ENCODE measurements at places on chromosomes 16 and 17. TPM values are rescaled to one million over a fixed set of nuclear protein-coding genes. Genes with fewer than 3 reads are reported as not detected.
A peak's percentile ranks its signal among the peaks of the same experiment; 100 is the strongest.

DNA sequence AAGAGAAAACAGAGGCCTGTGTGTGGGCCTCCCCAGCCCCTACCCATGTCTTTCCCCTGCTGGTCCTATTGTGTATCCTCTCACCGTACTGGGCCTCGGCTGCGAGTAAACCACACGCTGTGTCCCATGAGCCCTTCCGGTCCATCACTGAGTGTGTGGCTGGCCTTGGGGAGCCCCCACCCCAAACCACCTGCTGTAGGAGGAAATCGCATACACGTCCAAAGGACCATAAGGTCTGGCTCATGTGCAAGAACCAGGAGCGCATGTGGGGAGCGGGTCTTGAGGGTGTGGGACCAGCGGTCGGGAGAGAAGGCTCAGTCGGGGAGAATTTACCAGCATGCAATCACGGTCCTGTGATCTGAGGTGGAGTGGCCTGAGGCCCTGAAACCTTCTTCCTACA lies 38.4 kb upstream of the DNAH17 start:
- DNase-seq, result no peak
- H3K4me1 ChIP-seq, result no peaks in the 10 kb centered on the region
- no peak overlapping the region for H3K27ac ChIP-seq
- no peak overlapping the region for H3K4me3 ChIP-seq

DNA sequence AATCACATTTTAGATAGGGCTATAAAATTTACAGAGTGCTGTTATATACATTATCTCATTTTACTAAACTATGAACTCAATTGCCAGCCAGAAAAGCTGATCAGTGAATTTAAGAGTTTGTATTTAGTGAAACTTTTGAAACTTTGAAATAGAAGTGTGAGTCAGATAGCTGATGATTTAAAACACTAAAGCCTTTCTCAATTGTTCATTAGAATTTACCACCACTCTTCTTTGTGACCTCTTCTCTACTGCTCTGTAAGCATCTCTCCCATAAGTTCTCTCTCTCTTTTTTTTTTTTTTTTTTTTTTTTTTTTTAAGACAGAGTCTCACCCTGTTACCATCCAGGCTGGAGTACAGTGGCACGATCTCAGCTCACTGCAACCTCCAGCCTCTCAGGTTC lies 43.7 kb downstream of the GOSR1 start:
- H3K36me3 ChIP-seq, result peaks cover 51% of the 10 kb centered on the region
- H3K27ac ChIP-seq, result no peak overlapping the region
- no peak overlapping the region for H3K4me3 ChIP-seq
- no peaks in the 10 kb centered on the region for H3K27me3 ChIP-seq
- no peak for DNase-seq

GRCh38 chr17:9860851-9861250 lies 35.1 kb downstream of the GLP2R start:
- peak; percentile 12 for DNase-seq
- H3K27me3 ChIP-seq, result no peaks in the 10 kb centered on the region
- H3K4me3 ChIP-seq, result no peak overlapping the region
- H3K4me1 ChIP-seq, result no peaks in the 10 kb centered on the region

DNA sequence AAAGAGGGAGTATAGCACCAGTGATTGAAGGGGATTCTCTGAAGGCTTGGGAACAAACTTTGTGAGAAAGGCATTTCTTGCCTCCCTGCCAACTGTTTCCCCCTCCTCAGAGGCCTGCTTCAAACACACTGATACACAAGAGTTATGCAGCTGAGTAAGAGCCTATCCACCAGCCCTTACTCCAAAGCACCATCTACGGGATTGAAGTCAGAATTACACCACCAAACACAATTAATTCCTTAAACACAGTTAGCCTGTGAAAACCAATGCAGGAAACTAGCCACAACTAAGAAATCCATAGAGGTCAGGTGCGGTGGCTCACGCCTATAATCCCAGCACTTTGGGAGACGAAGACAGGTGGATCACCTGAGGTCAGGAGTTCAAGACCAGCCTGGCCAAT lies 138.3 kb downstream of the SHCBP1 start:
- DNase-seq, result no peak
- no peaks in the 10 kb centered on the region for H3K4me1 ChIP-seq
- no peak overlapping the region for H3K27ac ChIP-seq
- H3K4me3 ChIP-seq, result no peak overlapping the region
- no peaks in the 10 kb centered on the region for H3K36me3 ChIP-seq

DNA sequence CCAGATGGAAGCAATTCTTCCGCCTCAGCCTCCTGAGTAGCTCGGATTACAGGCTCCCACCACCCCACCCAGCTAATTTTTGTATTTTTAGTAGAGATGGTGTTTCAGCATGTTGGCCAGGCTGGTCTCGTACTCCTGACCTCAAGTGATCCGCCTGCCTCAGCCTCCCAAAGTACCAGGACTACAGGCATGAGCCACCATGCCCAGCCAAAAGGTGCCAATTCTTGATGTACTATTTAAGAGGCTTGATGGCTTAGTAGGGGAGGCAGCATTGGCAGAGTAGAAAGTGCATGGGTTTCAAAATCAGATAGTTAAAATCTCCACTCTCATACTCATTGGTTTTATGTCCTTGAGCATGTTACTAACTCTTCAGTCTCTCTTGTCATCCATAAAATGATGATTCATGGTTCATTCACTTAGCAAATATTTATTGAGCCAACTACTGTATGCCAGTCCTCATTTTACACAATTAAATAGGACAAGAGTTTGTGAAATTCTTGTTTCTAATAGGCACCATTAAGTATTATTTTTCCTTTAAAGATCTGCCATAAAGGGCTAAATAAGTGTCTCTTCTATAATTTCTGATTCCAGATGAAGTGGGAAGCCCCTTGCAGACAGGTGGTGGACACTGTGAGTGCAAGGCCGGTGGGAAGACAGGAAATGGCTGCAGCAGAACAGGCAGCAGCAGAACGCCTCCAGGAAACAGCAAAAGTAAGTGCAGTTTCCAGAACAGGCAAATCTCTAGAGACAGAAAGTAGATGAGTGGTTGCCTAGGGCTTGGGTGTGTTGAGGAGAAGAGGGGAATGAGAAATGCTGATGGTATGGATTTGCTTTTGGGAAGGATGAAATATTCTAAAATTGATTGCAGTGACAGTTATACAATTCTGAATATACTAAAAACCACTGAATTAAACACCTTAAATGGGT lies 8.2 kb upstream of the RPL27 start:
- H3K27me3 ChIP-seq, result no peaks in the 10 kb centered on the region
- DNase-seq, result no peak
- no peaks in the 10 kb centered on the region for H3K4me1 ChIP-seq
- no peak overlapping the region for H3K4me3 ChIP-seq
- peaks cover 94% of the 10 kb centered on the region for H3K36me3 ChIP-seq

DNA sequence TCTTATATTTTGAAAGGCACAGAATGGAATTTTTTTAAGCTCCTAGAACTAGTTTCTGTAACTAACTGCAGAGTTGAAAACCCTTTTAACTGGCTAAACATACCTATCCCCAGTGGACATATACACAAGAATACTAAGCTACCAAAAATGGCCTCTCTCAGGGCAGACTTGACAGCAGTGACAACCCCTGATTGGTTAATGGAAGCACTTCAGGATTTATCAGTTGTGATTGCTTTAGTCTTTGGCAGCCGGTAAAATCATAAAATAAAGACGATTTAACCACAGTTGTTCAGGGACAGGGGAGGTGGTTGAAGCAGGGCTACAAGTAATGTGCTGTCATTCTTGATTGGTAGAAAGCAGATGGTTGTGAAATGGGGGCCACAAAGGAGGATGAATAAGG lies 452.0 kb upstream of the SOX9 start:
- no peaks in the 10 kb centered on the region for H3K36me3 ChIP-seq
- H3K27me3 ChIP-seq, result no peaks in the 10 kb centered on the region
- no peak overlapping the region for H3K27ac ChIP-seq

GRCh38 chr17:5978496-5978895 lies 91.7 kb upstream of the WSCD1 start:
- peaks cover 45% of the 10 kb centered on the region for H3K27me3 ChIP-seq
- H3K4me1 ChIP-seq, result no peaks in the 10 kb centered on the region
- H3K36me3 ChIP-seq, result no peaks in the 10 kb centered on the region
- no peak overlapping the region for H3K27ac ChIP-seq

DNA sequence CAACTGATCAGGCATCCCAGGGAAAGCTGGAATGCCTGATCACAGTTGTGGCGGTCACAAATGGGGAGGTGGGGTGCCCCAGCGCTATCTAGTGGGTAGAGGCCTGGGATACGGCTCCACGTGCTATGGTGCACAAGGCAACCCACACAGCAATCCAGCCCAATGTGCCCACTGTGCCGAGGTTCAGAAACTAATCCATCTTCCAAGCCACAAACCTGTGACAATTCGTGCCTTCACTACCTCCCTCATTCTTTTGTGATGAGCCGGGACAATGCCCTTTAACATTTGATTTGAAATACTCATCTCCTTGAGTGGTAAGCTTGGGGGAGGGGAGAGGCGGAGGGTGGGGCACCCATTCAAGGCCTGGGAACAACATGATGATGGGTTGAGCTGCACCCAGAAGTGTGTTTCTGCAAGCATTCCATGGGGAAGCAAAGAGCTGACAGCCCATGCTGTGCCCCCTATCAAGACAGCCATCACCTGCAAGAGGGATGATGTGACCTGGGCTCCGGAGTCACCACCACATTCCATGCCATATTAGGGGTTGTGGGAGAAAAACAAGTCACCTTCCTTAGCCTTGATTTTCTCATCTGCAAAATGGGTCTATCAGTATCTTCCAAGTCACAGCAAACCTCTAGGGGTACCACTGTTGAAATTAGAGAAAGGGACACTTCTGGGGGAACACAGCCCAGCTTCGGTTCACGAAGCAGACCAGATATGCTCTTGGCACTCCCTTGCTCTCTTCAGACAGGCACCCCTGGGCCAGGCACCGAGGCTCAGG lies 3.7 kb downstream of the ELOB start:
- no peak overlapping the region for H3K4me3 ChIP-seq
- no peaks in the 10 kb centered on the region for H3K4me1 ChIP-seq
- no peak for DNase-seq
- H3K27me3 ChIP-seq, result no peaks in the 10 kb centered on the region
- peaks cover 65% of the 10 kb centered on the region for H3K36me3 ChIP-seq

DNA sequence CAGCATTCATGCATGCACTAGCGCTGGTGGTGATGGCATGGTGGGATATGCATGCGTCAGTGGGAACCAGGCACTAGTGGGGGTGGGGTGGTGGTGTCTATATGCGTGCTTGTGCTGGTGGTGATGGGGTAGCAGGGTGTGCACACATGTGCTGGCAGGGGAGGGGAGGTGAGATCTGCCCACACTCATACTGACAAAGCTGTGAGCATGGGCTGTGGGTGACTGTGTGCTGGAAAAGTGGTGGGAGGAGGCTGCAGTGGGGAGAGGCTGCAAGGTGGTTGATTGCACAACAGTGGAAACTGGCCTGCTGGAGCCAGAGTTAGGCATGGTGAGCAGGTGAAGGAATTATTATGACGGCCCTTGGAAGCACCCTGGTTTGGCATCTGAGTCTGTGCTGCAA lies 31.3 kb upstream of the TEKT1 start:
- no peaks in the 10 kb centered on the region for H3K36me3 ChIP-seq
- H3K27me3 ChIP-seq, result peaks cover 25% of the 10 kb centered on the region
- H3K27ac ChIP-seq, result no peak overlapping the region
- no peaks in the 10 kb centered on the region for H3K4me1 ChIP-seq

- no peak overlapping the region for H3K27ac ChIP-seq
- H3K4me3 ChIP-seq, result no peak overlapping the region
- H3K4me1 ChIP-seq, result no peaks in the 10 kb centered on the region
- DNase-seq, result no peak
- H3K36me3 ChIP-seq, result no peaks in the 10 kb centered on the region
Observed at GRCh38 chr17:53462393-53462811, 360.3 kb upstream of the KIF2B start.

DNA sequence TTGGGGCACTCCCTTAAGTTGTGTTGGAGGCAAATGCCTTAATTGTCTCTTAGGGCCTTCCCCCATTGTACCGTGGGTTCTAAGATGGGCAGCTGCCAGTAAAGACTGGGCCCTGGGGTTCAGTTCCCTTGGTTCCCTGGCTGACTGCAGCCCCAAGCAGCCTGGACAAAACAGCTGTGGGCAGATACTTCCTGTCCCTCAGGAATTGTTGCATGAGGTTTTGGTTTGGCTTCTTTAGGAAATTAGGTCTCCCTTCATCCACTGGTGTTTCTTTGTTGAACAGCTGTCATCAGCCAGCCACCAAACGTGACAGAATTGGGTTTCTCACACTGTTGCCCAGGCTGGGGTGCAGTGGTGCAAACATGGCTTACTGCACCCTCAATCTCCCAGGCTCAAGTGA lies 42.0 kb upstream of the ETV4 start:
- no peak overlapping the region for H3K27ac ChIP-seq
- H3K4me3 ChIP-seq, result no peak overlapping the region
- no peaks in the 10 kb centered on the region for H3K27me3 ChIP-seq
- DNase-seq, result no peak
- peaks cover 10% of the 10 kb centered on the region for H3K4me1 ChIP-seq

GRCh38 chr17:17805575-17805974 lies 31.2 kb downstream of the SREBF1 start:
- DNase-seq, result no peak
- H3K4me3 ChIP-seq, result no peak overlapping the region
- peaks cover 39% of the 10 kb centered on the region for H3K36me3 ChIP-seq
- H3K27me3 ChIP-seq, result no peaks in the 10 kb centered on the region
- H3K4me1 ChIP-seq, result peaks cover 4% of the 10 kb centered on the region
- H3K27ac ChIP-seq, result no peak overlapping the region

GRCh38 chr16:11356573-11357331 lies 11.5 kb downstream of the RMI2 start:
- DNase-seq, result peak; percentile 92
- H3K36me3 ChIP-seq, result no peaks in the 10 kb centered on the region
- H3K4me1 ChIP-seq, result peaks cover 6% of the 10 kb centered on the region
- H3K27me3 ChIP-seq, result no peaks in the 10 kb centered on the region

GRCh38 chr17:66850692-66851091 lies 15.8 kb downstream of the CACNG5 start:
- H3K27ac ChIP-seq, result no peak overlapping the region
- H3K4me3 ChIP-seq, result no peak overlapping the region
- no peaks in the 10 kb centered on the region for H3K4me1 ChIP-seq
- DNase-seq, result no peak
- H3K36me3 ChIP-seq, result no peaks in the 10 kb centered on the region
- H3K27me3 ChIP-seq, result no peaks in the 10 kb centered on the region

- H3K4me3 ChIP-seq, result no peak overlapping the region
- H3K27ac ChIP-seq, result no peak overlapping the region
- H3K4me1 ChIP-seq, result no peaks in the 10 kb centered on the region
Observed at GRCh38 chr16:77308163-77308561, 109.0 kb downstream of the SYCE1L start.

- H3K36me3 ChIP-seq, result no peaks in the 10 kb centered on the region
- H3K27me3 ChIP-seq, result no peaks in the 10 kb centered on the region
- no peak overlapping the region for H3K27ac ChIP-seq
- DNase-seq, result no peak
Observed at GRCh38 chr16:86424985-86425384, 85.3 kb upstream of the FOXF1 start.

The HAGHL gene
- total RNA-seq, result 11.4 TPM

The BRCA1 gene
- 54.5 TPM for total RNA-seq

The ENPP7 gene
- not detected for total RNA-seq

The FXR2 gene
- 52.1 TPM for total RNA-seq

The NEURL4 gene
- total RNA-seq, result 52.7 TPM

The MYH8 gene
- total RNA-seq, result not detected

The SLC13A2 gene
- total RNA-seq, result not detected

The MT3 gene
- total RNA-seq, result 0.82 TPM

The FDXR gene
- total RNA-seq, result 17.3 TPM

The RTN4RL1 gene
- 18.2 TPM for total RNA-seq

The BCAR1 gene
- total RNA-seq, result 74.3 TPM

The IL21R gene
- total RNA-seq, result not detected

Measured in endodermal cell (in vitro differentiated cells).